ENCODE measurements at places on chromosomes 7 and 10. TPM values are rescaled to one million over a fixed set of nuclear protein-coding genes. Genes with fewer than 3 reads are reported as not detected.

Gene GNGT1
- not detected for total RNA-seq

Gene MKX
- total RNA-seq = not detected

Gene TMEM273
- 3.5 TPM for total RNA-seq

Gene TRIM73
- 4.7 TPM for total RNA-seq

Gene ANKRD26
- total RNA-seq = 6.3 TPM

Gene SPDYE16
- total RNA-seq = 0.10 TPM

Gene AVL9
- total RNA-seq = 22.7 TPM

Gene BICC1
- 0.21 TPM for total RNA-seq
